ENCODE measurements at places on chromosomes 6 and 20. TPM values are rescaled to one million over a fixed set of nuclear protein-coding genes. Genes with fewer than 3 reads are reported as not detected.
A peak's percentile ranks its signal among the peaks of the same experiment; 100 is the strongest.

Gene ANKRD66
- polyA plus RNA-seq: not detected

Gene ZBTB46
- 5.6 TPM for polyA plus RNA-seq

Gene ZSCAN23
- 0.26 TPM for polyA plus RNA-seq

Gene TGM3
- polyA plus RNA-seq: 0.22 TPM

Gene PRRT1
- polyA plus RNA-seq: 2.9 TPM

DNA sequence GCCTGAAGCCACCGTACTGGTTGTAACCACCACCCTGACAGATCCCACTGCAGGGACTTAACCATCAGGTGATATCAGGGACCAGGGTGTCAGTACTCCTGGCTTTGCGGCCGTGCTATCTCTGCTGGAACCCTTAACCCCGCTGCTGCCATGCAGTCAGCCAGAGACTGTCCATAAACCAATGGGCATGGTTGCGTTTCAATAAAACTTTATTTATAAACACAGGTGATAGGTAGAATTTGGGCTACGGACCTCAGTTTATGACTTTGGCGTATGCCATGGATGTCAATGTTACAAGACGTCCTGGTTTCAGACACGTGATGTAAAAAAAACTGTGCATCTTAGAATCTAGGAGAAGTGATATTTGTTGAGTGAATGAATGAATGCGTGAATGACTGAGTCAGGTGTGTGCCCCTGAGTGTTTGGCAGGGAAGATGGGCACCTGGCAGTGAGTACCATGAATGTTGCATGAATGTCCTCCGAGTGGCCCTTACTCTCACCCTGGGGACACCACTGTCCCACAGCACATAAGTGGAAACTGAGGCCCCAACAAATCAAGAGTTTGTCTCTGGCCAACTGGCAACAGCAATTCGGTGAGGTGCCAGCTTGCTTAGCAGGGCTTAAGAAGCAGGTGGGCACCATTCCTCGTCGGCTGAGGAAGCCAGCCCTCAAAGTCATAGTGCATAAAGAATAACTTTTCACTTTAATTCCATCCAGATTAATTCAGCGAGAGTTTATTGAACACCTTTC lies 64.0 kb upstream of the APCDD1L start:
- H3K27ac ChIP-seq: no peak overlapping the region
- H3K27me3 ChIP-seq: peaks cover 31% of the 10 kb centered on the region
- no peak overlapping the region for H3K4me3 ChIP-seq
- H3K36me3 ChIP-seq: no peaks in the 10 kb centered on the region
- DNase-seq: no peak

DNA sequence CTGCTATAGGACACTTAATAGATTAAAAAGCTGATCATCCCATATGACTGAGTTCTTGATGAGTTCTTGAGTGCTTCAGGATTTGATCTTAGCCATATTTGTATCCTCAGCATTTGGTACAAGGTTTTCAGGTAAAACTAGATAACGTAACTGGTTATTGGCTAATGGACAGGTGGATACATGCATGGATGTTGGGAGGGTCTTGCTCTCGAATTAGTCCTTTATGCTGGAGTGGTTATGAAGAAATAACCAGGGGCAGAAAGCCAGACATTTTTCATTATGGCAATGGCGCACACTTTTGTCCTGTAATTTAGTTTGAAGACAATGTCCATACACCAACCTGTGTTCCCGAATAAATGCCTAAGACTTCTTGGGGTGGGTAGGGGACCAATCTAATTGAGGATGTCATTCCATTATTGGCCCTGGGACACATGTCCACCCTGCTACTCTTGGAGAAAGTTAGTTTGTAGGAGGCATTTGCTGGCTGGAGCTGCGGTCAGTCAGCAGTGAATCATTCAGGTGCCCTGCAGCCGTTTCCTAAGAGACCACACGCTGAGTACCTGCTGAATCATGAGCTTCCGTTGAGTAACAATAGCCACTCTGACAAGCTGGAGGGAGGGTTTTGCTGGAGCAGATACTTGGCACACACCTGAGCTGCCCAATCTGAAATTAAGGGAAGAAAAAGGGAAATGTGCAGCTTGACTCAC lies 194.4 kb downstream of the FOXA2 start:
- no peak overlapping the region for H3K27ac ChIP-seq
- DNase-seq: no peak
- H3K27me3 ChIP-seq: peaks cover 58% of the 10 kb centered on the region
- H3K36me3 ChIP-seq: no peaks in the 10 kb centered on the region

DNA sequence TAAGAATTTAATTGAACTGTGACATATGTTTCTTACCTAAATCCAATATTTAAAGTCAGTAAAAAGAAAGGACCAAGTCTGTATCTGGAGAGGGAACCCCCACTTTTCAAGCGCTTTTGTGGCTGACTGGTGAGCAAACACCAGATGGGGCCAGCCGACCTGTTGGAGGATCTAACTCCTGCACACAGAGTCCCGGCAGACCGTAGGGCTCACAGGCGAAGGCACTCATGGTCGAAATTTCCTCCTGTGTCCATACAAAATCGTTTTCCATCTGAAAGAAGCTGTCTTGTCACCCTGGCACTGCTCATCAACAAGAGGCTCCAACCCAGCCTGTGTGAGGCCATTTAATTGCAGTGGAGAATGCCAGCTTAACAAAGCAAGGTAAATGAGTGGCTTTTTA lies 94.0 kb downstream of the SCML4 start:
- H3K36me3 ChIP-seq: no peaks in the 10 kb centered on the region
- DNase-seq: no peak
- peaks cover 9% of the 10 kb centered on the region for H3K27me3 ChIP-seq
- H3K4me3 ChIP-seq: no peak overlapping the region
- H3K4me1 ChIP-seq: no peaks in the 10 kb centered on the region

GRCh38 chr6:161150136-161150535 lies 123.7 kb downstream of the AGPAT4 start:
- H3K4me1 ChIP-seq: no peaks in the 10 kb centered on the region
- no peaks in the 10 kb centered on the region for H3K36me3 ChIP-seq
- H3K27ac ChIP-seq: no peak overlapping the region
- DNase-seq: no peak
- H3K27me3 ChIP-seq: no peaks in the 10 kb centered on the region
- no peak overlapping the region for H3K4me3 ChIP-seq

- H3K27ac ChIP-seq: peak overlapping the region; percentile 94
- no peaks in the 10 kb centered on the region for H3K36me3 ChIP-seq
- DNase-seq: no peak
- H3K4me3 ChIP-seq: peak overlapping the region; percentile 88
Observed at GRCh38 chr20:49187330-49187850, 744 bp downstream of the STAU1 start.

GRCh38 chr6:53066077-53066417 lies 843 bp downstream of the FBXO9 start:
- H3K36me3 ChIP-seq: no peaks in the 10 kb centered on the region
- DNase-seq: peak; percentile 28
- H3K4me3 ChIP-seq: peak overlapping the region; percentile 81
- H3K4me1 ChIP-seq: peaks cover 37% of the 10 kb centered on the region
- no peaks in the 10 kb centered on the region for H3K27me3 ChIP-seq

GRCh38 chr20:3766422-3767109 lies 987 bp downstream of the ADISSP start:
- DNase-seq: peak; percentile 7
- peak overlapping the region; percentile 92 for H3K27ac ChIP-seq
- no peaks in the 10 kb centered on the region for H3K36me3 ChIP-seq
- peaks cover 41% of the 10 kb centered on the region for H3K4me1 ChIP-seq
- H3K4me3 ChIP-seq: peak overlapping the region; percentile 66
- H3K27me3 ChIP-seq: no peaks in the 10 kb centered on the region

DNA sequence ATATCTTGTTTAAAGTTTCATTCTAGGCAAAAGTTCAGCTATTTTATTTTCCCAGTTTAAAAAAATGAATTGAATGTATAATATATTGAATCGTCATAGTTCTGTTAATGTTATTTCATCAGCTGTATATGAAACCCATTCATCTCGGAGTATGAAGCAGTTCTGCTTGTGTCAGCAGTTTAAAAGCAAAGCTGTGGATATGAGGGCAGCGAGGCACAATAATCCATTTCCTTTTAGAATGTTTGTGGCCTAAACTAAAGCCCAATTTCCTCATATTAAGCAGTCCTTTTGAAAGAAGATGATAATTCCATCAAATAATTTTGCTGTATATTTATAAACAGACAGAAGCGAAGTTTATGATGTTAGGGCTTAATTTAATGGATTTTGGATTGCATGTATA lies 300.1 kb downstream of the SAMD5 start:
- peaks cover 4% of the 10 kb centered on the region for H3K27me3 ChIP-seq
- H3K4me3 ChIP-seq: no peak overlapping the region
- no peaks in the 10 kb centered on the region for H3K4me1 ChIP-seq
- no peaks in the 10 kb centered on the region for H3K36me3 ChIP-seq
- H3K27ac ChIP-seq: no peak overlapping the region

GRCh38 chr6:163960128-163960527 lies 545.6 kb downstream of the QKI start:
- H3K27me3 ChIP-seq: no peaks in the 10 kb centered on the region
- DNase-seq: no peak
- peak overlapping the region; percentile 9 for H3K27ac ChIP-seq

- H3K4me3 ChIP-seq: no peak overlapping the region
- no peaks in the 10 kb centered on the region for H3K36me3 ChIP-seq
- DNase-seq: no peak
- no peak overlapping the region for H3K27ac ChIP-seq
- H3K27me3 ChIP-seq: no peaks in the 10 kb centered on the region
- H3K4me1 ChIP-seq: peaks cover 6% of the 10 kb centered on the region
Observed at GRCh38 chr6:131972741-131973140, 21.6 kb upstream of the CCN2 start.

- no peak for DNase-seq
- peaks cover 62% of the 10 kb centered on the region for H3K4me1 ChIP-seq
- H3K4me3 ChIP-seq: no peak overlapping the region
- H3K27me3 ChIP-seq: no peaks in the 10 kb centered on the region
- peaks cover 27% of the 10 kb centered on the region for H3K36me3 ChIP-seq
Observed at GRCh38 chr20:25030649-25031207, 27.2 kb downstream of the ACSS1 start.

DNA sequence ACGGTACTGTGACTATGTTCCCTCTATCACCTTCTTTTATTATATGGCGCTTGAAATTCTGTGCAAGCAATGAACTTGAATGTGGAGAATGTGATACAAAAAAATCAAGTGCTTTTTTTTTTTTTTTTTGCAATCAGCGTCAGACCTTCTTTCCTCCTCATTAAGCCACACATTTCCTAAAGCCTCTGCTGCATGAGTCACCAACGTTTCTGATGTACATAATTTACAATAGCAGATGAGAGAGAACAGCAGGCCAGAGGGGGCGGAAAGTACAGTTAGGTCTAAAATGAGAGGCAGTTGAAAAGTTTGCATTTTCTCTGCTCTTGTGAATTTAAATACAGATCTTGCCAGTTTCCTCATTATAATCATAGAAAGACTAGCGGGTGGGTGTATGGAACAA lies 114.6 kb upstream of the RIPOR2 start:
- no peaks in the 10 kb centered on the region for H3K36me3 ChIP-seq
- no peak for DNase-seq
- no peaks in the 10 kb centered on the region for H3K27me3 ChIP-seq
- no peak overlapping the region for H3K27ac ChIP-seq
- H3K4me1 ChIP-seq: no peaks in the 10 kb centered on the region
- no peak overlapping the region for H3K4me3 ChIP-seq

GRCh38 chr6:129710450-129711270 lies 683 bp upstream of the ARHGAP18 start:
- H3K27ac ChIP-seq: no peak overlapping the region
- H3K4me3 ChIP-seq: peak overlapping the region; percentile 68
- H3K4me1 ChIP-seq: no peaks in the 10 kb centered on the region
- DNase-seq: no peak

Measured in heart right ventricle (tissue), 16 donors.